Astrocyte (in vitro differentiated cells and primary cell): ENCODE measurements at places on chromosomes 7 and 10.

GRCh38 chr10:118595598-118596425 is at the start of gene PRLHR:
TSS of gene PRLHR (minus strand) at chr10:118595648. CDS start at chr10:118595244, 404 bp downstream.
- DNase-seq: peak; percentile 10

DNA sequence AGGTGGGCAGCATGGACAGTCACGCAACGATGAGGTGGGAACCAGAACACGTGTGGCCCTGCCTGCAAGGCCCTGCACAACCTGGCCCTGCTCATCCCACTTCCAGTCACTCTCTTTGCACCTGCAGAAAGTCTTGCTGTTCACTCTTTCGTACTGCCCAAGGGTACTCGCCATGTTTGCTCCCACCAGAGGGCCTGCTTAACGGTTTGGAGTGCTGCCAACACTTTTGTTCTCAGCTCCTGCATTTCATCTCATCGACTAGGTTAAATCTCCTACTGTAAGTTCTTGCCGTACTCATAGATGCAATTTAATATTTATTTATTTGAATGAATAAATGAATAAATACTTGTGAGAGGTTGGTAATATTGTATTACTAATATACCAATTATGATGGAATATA is 315.3 kb downstream of the SDK1 start:
- DNase-seq: no peak

DNA sequence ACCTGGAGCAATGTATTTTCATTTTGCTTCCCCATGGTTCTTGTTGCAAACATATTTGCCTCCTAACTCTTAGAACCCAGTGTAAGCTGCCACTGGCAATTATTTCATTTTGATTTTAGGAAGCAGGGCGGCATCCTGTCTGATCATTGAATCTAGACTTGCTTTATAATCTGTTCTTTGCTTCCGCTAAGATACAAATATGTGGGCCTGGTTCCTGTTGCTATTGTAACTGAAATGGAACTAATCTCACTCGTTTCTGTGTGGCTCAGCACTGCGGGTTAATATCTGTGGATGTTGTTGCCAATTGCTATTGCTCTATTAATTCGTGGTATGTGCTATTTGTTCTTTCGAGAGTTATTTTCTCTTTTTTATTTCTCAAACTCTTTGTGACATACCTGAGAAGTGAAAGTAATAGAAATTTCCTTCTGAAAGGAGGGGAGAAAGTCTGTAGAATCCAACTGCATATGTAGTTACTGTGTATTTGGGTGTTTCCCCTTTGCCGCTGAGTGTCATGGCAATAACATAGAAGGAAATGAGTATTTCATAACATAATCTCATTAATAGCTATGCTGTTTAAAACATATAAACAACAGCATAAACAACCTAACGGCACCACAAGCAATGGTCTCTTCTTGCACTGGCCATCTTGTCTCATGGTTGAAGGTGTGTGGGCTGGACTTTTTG is 62.4 kb downstream of the FZD1 start:
- no peak for DNase-seq

DNA sequence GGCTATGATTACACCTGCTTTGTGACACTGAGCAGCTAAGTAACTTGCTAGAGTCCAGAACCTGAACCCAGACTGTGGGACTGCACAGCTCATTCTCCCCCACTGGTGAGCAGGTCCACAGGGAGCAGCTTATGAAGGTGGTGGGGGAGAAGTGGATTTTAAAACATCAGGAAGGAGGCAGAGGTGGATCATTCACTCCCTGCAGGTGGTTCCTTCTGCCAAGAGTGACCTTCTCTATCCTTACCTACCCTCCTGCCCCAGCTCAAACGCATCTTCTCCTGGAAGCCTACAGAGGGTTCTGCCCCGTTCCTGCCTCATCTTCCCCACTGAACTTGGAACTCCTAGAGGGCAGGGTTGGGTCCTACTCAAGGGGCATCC is 539 bp upstream of the FAM241B start:
- DNase-seq: no peak

GRCh38 chr10:71201849-71202248 is 10.5 kb upstream of the UNC5B start:
- DNase-seq: no peak
